Right atrium auricular region (tissue), 2 donors: ENCODE measurements at places on chromosomes 16 and 17. TPM values are rescaled to one million over a fixed set of nuclear protein-coding genes. Genes with fewer than 3 reads are reported as not detected.
A peak's percentile ranks its signal among the peaks of the same experiment; 100 is the strongest.

Gene PKMYT1
- 0.52 TPM for total RNA-seq

Gene CACNG1
- total RNA-seq: not detected

Gene PEX12
- total RNA-seq: 8.7 TPM

Gene AIPL1
- not detected for total RNA-seq

Gene SNF8
- total RNA-seq: 91.6 TPM

Gene CACNG3
- total RNA-seq: not detected

Gene E2F4
- total RNA-seq: 70.3 TPM

Gene NPIPB4
- 4.7 TPM for total RNA-seq

Gene NME2
- 306 TPM for total RNA-seq

Gene WIPF2
- 8.5 TPM for total RNA-seq

Gene PRAC1
- total RNA-seq: not detected

Gene PYDC1
- total RNA-seq: not detected

- no peak for DNase-seq
Observed at GRCh38 chr17:8391711-8392110, 5.9 kb downstream of the RNF222 start.

DNA sequence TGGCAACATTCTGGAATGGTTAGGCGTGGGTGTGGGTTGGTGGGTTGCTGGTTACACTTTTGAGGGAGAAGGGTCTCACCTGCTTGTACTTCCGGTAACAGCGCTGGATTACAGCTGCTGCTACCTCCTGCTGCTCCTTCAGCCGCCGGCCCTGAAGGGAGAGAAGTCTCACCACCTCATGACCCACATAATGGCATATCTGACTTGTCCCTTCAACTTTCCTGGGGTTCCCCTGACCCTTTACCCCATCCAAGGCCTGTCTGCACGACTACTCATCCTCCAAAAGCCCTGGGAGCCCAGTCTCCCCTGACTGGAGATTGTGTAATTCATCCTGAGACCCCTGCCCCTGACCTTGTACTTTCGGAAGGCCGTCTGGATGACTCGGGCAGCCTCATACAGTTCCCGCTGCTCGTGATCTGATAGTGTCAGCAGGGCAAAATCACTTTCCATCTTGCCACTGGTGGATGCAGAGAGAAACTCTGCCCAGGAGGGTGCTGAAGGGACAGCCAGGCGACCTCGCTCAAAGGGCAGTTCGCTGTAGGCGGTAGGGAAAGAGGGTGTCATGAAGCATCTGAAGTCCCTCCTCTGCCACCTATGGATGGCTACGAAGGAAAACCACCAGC, 2.0 kb upstream of the SPAG7 start:
- no peak for DNase-seq

DNA sequence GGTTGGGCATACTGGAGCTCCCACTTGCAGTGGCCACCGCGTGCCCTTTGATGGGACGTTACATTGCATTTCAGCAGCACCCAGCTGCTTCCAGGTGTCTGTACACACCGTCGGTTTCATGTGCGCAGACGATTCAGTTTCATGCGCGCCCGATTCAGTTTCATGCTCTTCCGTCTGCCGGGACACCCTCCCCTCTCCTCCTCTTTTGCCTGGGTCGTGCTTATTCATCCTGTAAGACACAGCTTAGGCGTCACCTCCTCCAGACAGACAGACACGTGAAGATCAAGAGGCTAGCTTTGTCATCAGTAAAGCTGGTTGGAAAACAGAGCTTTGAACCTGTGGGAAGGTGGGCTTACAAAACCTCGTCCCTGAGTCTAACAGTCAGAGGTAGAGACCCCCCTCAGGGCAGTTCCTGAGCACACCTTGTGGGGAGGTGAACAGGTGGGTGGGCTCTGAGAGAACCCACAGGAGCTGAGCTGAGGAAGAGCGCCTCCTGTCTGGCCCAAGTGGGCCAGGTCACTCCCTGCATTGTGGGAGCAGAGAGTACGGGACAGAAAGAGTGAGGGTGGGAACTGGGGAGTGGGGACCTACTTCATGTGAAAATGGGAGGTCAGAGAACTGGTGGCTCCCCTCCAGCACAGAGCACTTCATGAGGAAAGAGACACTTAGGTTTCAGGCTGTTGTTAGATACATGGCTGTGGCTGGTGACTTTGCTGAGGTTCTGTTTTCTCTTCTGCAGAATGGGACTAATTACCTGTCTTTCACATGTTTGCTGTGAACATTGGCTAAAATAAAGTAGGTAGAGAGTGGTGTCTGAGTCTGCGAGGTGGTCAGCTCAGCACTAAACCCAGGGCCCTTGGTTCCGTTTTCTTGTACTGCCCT, 122.1 kb downstream of the SNX29 start:
- no peak for DNase-seq

- no peak for DNase-seq
Observed at GRCh38 chr16:68590201-68590994, 51.3 kb downstream of the ZFP90 start.

DNA sequence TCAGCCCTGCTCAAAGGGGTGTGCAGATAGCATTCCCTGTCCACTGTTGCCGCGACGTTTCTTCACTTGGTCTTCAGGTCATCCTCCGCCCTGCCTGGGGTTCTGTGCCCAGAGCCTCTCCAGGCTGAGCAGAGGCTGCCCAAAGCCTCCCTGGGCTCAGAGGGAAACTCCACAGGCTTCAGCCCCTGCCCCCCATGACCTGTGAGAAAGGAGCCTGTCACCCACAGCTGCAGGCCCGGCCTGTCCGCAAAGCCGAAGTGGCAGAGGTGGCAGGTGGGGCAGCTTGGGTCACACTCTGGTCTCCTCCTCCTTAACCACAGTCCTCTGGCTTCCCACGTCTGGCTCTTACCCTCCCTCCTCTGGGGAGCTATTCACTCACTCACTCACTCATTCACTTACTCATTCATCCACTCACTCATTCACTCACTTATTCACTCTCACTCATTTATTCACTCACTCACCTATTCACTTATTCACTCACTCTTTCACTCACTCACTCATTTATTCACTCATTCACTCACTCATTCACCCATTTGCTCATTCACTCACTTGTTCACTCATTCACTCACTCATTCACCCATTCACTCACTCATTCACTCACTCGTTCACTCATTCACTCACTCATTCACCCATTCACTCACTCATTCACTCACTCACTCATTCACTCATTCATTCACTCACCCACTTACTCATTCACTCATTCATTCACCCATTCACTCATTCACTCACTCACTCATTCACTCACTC, 7.1 kb upstream of the CPSF4L start:
- no peak for DNase-seq

DNA sequence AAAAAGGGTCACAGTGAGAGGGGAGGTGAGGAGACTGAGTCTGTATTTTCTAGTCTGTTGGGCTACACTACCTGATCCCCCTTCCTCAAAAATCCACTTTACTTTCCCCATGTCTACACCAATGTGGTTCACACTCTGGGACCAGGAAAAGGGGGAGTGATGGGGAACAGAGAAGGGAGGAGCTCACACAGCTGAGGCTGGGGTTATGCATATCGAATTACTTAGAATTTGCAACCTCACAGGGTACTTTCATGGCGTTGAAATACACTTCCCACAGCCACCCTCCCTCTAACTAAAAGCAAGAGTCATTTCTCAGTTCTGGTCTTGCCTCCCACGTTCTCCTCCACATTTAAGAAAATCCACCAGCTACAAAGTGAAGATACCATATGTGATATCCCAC, 14.1 kb downstream of the MAPT start:
- no peak for DNase-seq

- no peak for DNase-seq
Observed at GRCh38 chr16:48459167-48459566, 74.0 kb upstream of the SIAH1 start.

DNA sequence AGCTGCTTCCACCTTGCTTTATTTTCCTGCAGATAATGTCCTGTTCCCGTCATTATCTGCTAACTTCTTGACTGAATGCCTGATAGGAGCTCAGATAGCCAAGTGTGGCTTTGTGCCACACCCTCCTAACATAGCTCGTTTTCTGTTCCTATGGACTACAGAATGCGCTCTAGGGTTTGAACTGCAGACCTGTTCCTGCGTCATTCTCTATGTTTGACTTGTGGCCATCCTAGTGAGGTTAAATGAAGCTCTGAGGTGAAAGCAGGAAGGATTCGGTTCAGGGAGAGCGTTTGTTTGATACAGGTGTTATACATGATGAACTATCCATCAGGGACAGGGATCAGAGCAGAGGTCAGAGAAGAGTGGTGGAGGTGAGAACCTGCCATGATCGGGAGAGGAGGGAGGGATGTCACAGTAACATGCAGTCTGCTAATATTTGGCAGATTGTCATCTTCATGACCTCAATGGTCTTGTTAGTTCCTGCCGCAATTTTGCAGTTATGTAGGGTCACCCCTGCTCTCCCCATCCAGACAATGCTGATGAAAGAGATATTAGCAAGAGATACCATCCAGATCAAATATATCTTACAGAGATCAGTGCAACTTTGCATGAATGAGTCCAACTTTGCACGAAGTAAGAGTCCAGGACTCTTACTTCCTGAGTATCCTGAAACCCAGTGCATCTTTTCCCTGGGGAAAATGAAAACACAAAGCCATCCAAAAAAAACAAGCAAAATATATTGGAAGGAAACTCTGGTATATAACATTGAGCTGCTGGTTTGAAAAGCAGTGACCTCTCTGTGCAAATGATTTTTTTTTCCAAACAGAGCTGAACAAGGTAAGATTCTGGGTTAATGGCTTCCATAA, 32.8 kb downstream of the MPHOSPH6 start:
- no peak for DNase-seq

DNA sequence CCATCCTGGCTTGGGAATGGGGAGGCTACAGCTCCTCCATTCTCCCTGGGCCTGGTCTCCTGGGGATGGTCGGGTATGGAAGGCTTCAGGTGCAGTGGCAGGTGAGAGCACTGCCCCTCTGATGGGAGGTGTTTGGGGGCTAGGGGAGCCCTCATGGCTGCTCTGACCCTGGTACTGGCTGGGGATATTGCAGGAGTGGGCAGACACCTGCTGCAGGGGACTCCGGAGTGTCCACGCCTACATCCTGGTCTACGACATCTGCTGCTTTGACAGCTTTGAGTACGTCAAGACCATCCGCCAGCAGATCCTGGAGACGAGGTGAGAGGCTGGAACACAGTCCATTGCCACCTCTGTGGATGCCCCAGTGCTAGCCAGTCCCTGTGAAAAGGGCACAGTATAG, 8.8 kb downstream of the RASL10B start:
- DNase-seq: no peak

GRCh38 chr17:76529224-76530094, 8.1 kb downstream of the CYGB start:
- DNase-seq: peak; percentile 96

- no peak for DNase-seq
Observed at GRCh38 chr17:51032850-51033249, 87.8 kb downstream of the SPAG9 start.

DNA sequence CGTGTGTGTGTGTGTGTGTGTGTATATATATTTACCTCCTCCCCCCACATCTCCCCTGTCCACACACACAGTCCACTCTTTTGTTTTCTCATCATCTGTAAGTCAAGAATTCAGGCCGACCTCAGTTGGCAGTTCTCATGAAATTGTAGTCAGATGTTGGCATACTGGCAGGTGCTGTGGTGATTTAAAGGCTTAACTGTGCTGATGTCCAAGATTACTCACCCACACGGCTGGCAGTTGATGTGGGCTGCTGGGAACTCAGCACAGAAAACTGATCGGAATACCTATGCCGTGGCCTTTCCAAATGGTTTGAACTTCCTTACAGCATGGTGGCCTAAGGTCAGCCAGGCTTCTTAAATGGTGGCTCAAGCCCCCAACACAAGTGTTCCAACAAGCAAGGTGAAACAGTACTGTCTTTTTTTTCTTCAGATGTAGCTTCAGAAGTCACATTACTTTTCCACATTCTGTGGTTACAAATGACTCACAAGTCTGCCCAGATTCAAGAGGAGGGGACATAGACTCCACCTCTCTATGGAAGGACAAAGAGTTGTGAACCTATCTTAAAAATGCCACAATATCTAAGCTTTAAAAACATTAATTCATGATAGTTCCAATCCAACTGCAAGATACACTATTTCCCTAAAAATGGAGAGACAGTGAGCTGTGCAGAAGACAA, 198.5 kb upstream of the HS3ST4 start:
- no peak for DNase-seq

GRCh38 chr16:8928467-8928957, 35.2 kb downstream of the USP7 start:
- no peak for DNase-seq

GRCh38 chr17:57689254-57689653, 55.8 kb downstream of the CCDC182 start:
- no peak for DNase-seq

- no peak for DNase-seq
Observed at GRCh38 chr16:53111078-53111791, 56.4 kb downstream of the CHD9 start.

- no peak for DNase-seq
Observed at GRCh38 chr17:49439305-49439672, 24.6 kb upstream of the PHB1 start.

- no peak for DNase-seq
Observed at GRCh38 chr17:76384222-76384986, at the start of gene SPHK1. SPHK1 (plus strand) TSS chr17:76384609; CDS start chr17:76385645, 1,036 bp downstream.

GRCh38 chr17:8602679-8603078, 27.8 kb downstream of the MYH10 start:
- DNase-seq: no peak

GRCh38 chr17:41322903-41323895, 7.7 kb upstream of the KRTAP17-1 start:
- no peak for DNase-seq

GRCh38 chr16:73190688-73191659, 143.0 kb upstream of the ZFHX3 start:
- no peak for DNase-seq

DNA sequence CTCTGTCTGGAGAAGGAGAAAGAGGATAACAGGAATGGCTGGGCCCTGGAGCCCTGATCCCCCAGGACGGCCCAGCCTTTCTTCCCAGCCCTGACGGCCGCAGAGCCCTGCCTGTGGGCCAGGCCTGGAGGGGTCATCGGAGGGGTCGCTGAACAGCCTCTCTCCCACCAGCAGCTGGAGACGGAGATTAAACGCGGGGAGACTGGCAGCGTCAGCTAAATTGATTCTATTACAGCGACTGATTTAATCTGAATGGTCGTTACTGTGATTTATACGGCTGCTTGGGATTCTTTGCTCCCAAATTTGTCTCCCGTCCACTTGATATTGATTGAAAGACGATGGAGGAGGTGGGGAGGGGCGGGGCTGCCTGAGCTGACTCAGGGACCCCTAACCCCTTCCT, 7.1 kb upstream of the CDH15 start:
- no peak for DNase-seq

DNA sequence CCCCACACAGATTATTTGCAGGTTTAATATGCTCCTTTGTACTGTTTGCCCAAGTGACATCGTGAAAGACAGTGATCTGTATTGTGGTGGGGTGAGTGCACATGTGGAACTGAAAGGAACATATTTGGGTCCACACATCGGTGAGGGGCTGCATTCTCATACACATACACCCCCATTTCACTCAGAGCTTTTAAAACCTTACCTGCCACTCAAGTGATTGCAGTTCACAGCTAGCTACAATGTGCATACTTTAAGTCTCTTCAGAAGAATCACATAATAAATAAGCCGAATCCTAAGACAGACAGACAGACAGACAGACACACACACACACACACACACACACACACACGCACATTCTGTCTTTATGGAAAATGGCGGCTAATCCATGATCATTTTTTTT, 102.6 kb downstream of the AATF start:
- DNase-seq: no peak
